T-helper 17 cell (primary cell): ENCODE measurements at places on chromosomes 3 and 15. TPM values are rescaled to one million over a fixed set of nuclear protein-coding genes. Genes with fewer than 3 reads are reported as not detected.

DNA sequence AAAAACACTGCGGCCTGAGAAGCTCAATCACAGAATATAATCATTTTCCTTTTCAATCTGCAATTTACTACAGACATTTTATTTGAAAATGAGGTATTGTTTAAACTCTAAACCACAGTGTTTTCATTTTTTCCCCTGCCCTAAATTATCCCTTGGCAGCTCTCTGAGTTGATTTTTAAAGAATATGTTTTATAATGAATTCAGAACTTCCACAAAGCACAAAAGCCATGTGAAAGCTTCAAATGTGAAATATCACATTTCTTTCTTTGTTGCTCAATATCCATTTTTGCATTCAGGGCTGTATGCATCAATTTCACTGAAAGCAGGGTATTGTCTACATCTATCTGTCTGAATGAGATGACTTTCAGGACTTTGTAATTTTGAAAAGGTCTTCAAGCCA is 813.6 kb upstream of the ALCAM start:
- DNase-seq = no peak
- no peak overlapping the region for H3K27ac ChIP-seq
- no peaks in the 10 kb centered on the region for H3K27me3 ChIP-seq

GRCh38 chr3:4981665-4982494 is 2.6 kb downstream of the BHLHE40 start:
- DNase-seq = no peak
- H3K27me3 ChIP-seq = no peaks in the 10 kb centered on the region

DNA sequence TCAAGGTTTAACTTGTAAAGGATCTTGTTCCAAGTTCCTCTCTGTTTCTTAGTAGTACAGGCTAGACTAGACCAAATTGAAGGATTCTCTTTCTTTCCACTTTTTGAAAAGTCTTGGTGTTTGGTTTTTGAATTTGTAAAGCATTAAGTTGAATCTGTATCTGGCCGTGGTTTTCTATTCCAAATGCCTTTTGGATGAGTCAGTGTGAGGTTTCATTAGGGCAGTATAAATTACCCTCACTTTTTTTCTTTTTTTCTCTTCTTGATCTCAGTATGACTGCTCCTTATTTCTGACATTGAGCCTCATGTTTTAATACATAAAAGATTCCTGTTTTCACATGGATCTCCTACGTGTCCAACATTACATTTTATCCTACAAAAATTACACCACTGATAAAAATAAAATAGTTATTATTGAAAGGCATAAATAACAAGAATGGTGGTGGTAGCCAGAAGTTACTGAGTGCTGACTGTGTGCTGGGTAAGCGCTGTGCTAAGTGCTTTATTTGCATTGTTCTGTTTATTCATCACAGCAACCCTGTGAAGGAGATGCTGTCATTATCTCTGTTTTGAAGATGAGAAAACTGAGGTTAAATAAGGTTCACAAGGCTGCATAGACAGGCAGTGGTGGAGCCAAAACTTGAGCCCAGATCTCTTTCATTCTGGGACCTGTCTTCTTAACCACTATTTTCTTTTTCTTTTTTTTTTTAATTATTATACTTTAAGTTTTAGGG is 48.3 kb downstream of the MITF start:
- no peak for DNase-seq
- H3K27ac ChIP-seq = no peak overlapping the region
- H3K4me1 ChIP-seq = no peaks in the 10 kb centered on the region
- H3K36me3 ChIP-seq = no peaks in the 10 kb centered on the region
- no peaks in the 10 kb centered on the region for H3K27me3 ChIP-seq

- no peak for DNase-seq
- H3K27me3 ChIP-seq = peaks cover 17% of the 10 kb centered on the region
- no peaks in the 10 kb centered on the region for H3K4me1 ChIP-seq
- no peak overlapping the region for H3K4me3 ChIP-seq
These were observed 103.6 kb downstream of the ADAMTS9 start for GRCh38 chr3:64584179-64584578.

The ADAMTS7 gene
- not detected for total RNA-seq

DNA sequence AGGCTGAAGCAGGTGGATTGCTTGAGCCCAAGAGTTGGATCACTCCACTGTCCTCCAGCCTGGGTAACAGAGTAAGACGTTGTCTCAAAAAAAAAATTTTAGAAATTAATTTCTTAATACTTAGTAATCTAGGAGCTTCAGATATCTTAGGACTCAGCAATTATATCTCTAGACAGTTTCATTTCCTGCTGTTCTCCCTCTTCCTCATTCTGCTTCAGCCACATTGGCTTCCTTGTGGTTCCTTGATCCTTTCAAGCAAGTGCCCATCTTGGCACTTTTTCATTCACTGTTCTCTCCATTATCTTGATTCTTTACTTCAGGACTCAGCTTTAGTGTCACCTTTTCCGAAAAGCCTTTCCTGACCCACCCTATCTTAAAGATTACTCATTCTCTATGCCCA is 22.5 kb downstream of the TMEM202 start:
- no peak overlapping the region for H3K4me3 ChIP-seq
- no peak overlapping the region for H3K27ac ChIP-seq
- no peaks in the 10 kb centered on the region for H3K4me1 ChIP-seq
- H3K36me3 ChIP-seq = no peaks in the 10 kb centered on the region
- DNase-seq = no peak

DNA sequence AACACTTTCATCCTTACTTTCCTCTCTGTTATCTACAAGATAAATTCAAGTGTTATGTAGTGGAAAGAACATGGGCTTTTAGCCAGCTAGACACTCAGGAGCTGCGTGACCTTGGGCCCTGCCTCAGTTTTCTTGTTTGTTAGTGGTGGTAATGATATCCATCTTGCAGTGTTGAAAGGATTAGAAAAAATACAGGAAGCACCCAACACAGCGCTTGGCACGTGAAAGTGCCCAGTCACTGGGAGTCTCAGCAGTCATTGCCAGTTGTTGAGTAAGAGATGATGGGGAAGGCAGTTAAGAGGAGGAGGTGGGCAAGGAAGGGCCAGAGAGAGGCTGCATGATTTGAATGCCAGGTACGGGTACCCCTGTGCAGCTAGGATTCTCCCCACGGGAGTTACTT is 5.3 kb downstream of the PDIA5 start:
- H3K4me3 ChIP-seq = no peak overlapping the region
- H3K4me1 ChIP-seq = peaks cover 28% of the 10 kb centered on the region
- no peaks in the 10 kb centered on the region for H3K36me3 ChIP-seq
- H3K27ac ChIP-seq = no peak overlapping the region
- H3K27me3 ChIP-seq = no peaks in the 10 kb centered on the region

DNA sequence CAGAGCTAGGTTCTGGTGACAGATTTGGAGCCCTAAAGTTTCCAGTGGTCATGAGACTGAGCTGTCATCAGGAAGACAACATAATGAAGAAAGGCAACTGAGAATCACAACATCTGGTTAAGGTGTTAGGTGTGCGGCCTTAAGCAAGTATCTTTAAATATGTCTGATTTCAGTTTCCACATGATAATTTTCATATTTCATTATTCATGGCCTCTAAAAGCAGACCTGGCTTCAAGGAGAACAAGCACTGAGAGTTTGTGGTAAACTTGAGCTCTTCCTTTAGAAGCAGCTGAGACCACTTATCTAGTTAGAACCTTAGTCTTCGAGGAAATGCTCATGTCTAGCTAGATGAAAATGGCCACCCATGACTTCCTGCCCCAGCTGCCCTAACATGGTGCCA is 25.7 kb upstream of the MYLK start:
- DNase-seq = no peak
- no peaks in the 10 kb centered on the region for H3K36me3 ChIP-seq
- no peak overlapping the region for H3K27ac ChIP-seq
- no peak overlapping the region for H3K4me3 ChIP-seq
- H3K4me1 ChIP-seq = no peaks in the 10 kb centered on the region
- no peaks in the 10 kb centered on the region for H3K27me3 ChIP-seq

GRCh38 chr3:141355242-141355641 is 13.1 kb upstream of the ZBTB38 start:
- no peak overlapping the region for H3K4me3 ChIP-seq
- peaks cover 21% of the 10 kb centered on the region for H3K27me3 ChIP-seq
- peaks cover 4% of the 10 kb centered on the region for H3K4me1 ChIP-seq

The MME gene
- total RNA-seq = 0.45 TPM

DNA sequence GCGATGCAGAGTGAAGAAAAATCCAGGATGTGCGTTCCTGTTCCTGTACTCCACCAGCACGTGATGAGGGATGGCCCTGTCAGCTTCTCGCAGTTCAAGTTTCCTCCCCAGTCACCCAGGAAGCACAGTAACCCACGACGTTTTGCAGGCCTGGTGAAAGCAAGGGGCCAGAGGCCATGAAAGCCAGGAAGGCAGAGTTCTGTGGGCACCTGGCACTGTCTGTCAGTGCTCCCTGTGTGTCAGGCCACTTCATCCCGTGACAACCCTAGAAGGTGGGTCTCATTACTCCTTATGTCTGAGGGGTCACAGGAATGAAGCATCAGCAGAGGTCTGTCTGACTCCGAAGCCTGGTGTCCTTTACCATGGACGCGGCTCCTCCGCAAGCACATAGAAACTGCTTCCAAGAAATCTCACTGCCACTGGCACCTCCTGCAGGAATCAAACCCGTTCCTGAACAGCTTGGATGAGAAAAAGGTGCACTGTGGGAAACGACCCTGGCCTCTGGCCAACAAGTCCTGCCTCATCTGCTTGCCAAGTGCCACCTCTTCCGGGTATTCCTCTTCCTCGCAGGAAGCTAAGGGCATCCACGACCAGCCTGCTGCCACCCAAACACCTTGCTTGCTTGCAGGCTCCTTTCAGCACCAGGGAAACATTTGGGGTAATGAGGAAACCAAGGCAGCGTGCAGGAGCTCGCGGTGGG is 14.6 kb downstream of the RAB43 start:
- H3K27me3 ChIP-seq = no peaks in the 10 kb centered on the region
- H3K36me3 ChIP-seq = no peaks in the 10 kb centered on the region
- no peak for DNase-seq
- peaks cover 34% of the 10 kb centered on the region for H3K4me1 ChIP-seq
- no peak overlapping the region for H3K4me3 ChIP-seq

- H3K36me3 ChIP-seq = peaks cover 2% of the 10 kb centered on the region
- peak; percentile 18 for DNase-seq
- peaks cover 16% of the 10 kb centered on the region for H3K4me1 ChIP-seq
- H3K27ac ChIP-seq = peak overlapping the region; percentile 78
- peak overlapping the region; percentile 41 for H3K4me3 ChIP-seq
These were observed 30.4 kb downstream of the NXPE3 start for GRCh38 chr3:101809178-101810021.

- H3K4me1 ChIP-seq = no peaks in the 10 kb centered on the region
- no peak for DNase-seq
- no peak overlapping the region for H3K27ac ChIP-seq
- H3K27me3 ChIP-seq = no peaks in the 10 kb centered on the region
- no peak overlapping the region for H3K4me3 ChIP-seq
- H3K36me3 ChIP-seq = no peaks in the 10 kb centered on the region
These were observed 21.7 kb downstream of the PLAAT1 start for GRCh38 chr3:193262707-193263106.

The CHST14 gene
- 4.4 TPM for total RNA-seq

The GPR87 gene
- total RNA-seq = not detected

- no peak overlapping the region for H3K27ac ChIP-seq
- peaks cover 3% of the 10 kb centered on the region for H3K4me1 ChIP-seq
- H3K4me3 ChIP-seq = no peak overlapping the region
- no peak for DNase-seq
- peaks cover 47% of the 10 kb centered on the region for H3K27me3 ChIP-seq
These were observed 298.9 kb upstream of the RORA start for GRCh38 chr15:61527836-61528580.

The ALAS1 gene
- 14.4 TPM for total RNA-seq

DNA sequence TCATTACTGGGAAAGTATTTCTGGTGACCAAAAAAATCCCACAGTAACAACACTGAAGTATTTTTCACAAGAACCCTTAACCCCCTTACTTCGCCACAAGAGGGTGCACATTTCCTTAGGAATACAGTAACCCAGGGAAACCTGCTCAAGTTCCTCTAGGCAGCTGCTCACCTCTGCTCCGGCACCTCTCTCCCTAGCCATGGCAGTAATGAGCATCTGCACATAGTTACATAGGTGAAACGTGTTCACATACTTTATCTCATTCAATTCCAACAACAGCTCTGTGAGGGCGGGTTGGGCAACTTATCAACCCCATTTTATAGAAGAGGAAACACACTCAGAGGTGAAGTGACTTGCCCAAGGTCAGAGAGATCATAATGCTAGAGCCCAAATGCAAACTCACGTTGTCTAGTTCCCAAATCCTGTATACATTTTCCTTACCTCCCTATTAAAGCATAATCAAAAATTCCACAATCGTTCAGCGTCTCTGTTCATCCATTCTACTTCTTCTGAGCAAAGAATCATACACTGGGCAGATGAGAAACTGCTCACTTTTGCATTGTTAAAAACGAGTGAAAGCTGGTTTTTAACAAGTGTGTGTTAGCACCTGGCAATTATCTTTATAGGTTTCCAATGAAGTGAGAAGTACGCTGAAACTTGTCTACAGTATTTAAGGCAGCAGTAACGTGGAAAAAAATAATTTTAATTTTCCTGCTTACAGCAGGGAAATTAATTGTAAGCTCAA is 90.7 kb downstream of the IGF2BP2 start:
- no peak for DNase-seq
- no peak overlapping the region for H3K27ac ChIP-seq
- no peaks in the 10 kb centered on the region for H3K36me3 ChIP-seq
- H3K27me3 ChIP-seq = peaks cover 23% of the 10 kb centered on the region
- H3K4me1 ChIP-seq = peaks cover 2% of the 10 kb centered on the region

GRCh38 chr3:147421184-147421912 is 12.2 kb downstream of the ZIC1 start:
- H3K36me3 ChIP-seq = peaks cover 7% of the 10 kb centered on the region
- H3K4me1 ChIP-seq = peaks cover 2% of the 10 kb centered on the region
- no peak for DNase-seq
- H3K27ac ChIP-seq = no peak overlapping the region

DNA sequence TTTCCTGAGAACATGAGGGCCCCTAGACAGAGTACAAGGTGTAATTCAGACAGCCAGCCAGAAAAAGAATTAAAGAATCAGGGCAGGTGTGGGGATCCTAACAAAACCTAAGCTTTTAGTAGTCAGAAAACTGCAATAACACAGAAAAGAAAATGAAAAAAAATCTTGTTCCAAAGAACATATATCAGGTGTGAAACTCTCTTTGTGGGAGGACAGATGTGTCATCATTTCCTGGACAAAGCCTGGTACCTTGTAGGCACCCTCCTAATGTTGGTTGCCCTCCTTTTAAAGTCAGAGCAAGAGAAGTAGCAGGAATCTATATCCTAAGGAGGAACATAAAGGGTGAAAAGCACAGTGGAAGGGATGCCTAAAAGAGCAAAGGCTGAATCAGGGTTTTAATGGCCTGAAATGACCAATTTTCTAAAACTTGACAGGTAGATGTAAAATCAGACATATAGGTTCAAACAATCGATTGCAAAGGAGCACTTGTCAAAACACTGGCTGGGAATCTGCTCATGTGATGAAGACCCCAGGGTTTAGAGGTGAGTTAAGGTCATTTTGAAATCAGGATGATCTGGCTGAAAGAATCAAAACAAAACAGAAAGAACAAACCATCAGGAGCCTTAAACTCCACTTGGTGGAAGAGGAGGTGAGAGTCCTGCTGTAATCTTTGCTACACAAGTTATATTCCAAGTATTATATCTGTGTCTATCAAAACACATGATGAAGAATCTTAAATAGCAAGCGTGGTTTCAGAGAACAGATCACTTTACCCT is 54.9 kb downstream of the TGFBR2 start:
- H3K27ac ChIP-seq = peak overlapping the region; percentile 90
- peaks cover 71% of the 10 kb centered on the region for H3K4me1 ChIP-seq
- DNase-seq = no peak
- no peaks in the 10 kb centered on the region for H3K27me3 ChIP-seq
- peak overlapping the region; percentile 78 for H3K4me3 ChIP-seq

- peaks cover 8% of the 10 kb centered on the region for H3K4me1 ChIP-seq
- DNase-seq = no peak
- no peaks in the 10 kb centered on the region for H3K27me3 ChIP-seq
These were observed 22.1 kb downstream of the CDIN1 start for GRCh38 chr15:36601497-36601932.
